AG04450 (cell line): ENCODE measurements at places on chromosomes 11 and 22.

DNA sequence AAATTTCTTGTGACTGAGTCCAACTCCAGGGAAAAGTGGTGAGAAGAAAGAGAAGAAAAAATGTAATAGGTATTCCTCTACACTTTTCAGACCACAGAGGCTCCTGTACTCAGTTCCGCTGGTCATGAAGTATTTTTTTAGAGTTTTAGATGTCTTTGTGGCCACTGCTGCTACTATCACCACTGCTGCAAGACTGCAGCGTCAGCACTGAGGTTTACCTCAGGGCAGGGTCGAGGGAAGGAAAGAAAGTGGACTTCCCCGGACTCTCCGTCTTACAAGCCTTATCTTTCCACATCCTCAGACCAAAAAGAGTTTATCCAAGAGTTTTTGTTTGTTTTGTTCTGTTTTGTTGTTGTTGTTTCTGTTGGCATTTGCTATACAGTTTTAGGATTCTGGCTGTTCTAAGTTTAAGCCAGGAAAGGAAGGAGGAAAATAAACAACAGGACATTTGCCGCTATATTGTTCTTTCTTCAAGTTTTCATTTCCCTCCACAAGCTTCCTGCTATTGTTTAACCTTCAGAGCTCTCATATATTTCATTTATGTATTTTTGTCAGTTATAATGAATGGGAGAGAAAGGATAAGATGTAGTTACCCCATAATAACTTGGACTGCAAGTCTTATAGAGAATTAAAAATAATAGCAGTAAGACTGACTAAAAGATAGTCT, 919.3 kb downstream of the NTM start:
- no peak for DNase-seq

- no peak for DNase-seq
Observed at GRCh38 chr11:20368438-20368837, 4.9 kb downstream of the HTATIP2 start.

GRCh38 chr11:11065396-11065795, 207.5 kb upstream of the ZBED5 start:
- no peak for DNase-seq

GRCh38 chr22:20205964-20206708, 55.3 kb upstream of the CCDC188 start:
- DNase-seq, result peak; percentile 11

GRCh38 chr22:40368016-40368415, 2.4 kb upstream of the SGSM3 start:
- no peak for DNase-seq

GRCh38 chr11:70185348-70186055, 17.6 kb upstream of the FADD start:
- no peak for DNase-seq

- DNase-seq, result peak; percentile 57
Observed at GRCh38 chr22:24325105-24325757, 54.6 kb downstream of the SPECC1L start.

DNA sequence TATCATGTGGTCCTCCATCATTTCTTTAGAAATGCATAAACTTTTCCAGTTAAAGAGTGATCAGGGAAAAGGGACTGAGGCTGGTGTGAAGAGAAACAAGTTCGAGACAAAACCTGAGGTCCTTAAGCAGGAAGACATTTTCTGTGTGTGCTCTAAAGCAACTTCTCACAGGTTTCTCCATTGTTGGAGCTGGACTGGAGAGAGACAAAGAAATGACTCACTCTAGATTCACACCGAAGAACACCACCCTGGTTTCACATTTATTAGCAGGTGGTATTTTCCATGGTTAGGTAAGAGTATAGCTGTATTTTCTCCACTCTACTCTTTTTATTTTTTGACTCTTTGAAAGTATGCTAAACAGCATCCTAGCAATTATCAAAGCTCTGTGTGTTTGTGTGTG, 736.4 kb downstream of the KCNA4 start:
- DNase-seq, result no peak

DNA sequence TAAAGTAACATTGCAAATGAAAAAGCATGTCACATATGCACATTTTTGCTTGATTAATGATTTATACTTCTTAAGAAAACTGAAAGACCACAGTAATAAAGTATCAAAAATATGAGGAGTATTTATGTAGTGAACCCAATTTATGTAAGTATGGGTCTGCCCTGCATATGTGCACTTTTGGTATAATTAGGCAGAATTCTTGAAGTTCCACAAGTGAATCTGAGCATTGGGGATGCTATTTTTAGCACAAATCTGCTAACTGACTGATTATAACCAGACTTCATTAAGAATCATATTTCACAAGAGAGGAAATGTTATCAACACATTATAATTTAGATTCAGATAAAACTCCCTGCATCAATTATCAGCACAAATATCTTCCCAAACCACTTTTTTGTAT, 407.1 kb upstream of the LRRC4C start:
- DNase-seq, result no peak

- DNase-seq, result no peak
Observed at GRCh38 chr11:78660471-78660870, 85.8 kb upstream of the NARS2 start.

GRCh38 chr22:39178206-39179111, 26.0 kb upstream of the CBX7 start:
- DNase-seq, result no peak

GRCh38 chr11:132024587-132025295, 654.3 kb downstream of the NTM start:
- peak; percentile 43 for DNase-seq

DNA sequence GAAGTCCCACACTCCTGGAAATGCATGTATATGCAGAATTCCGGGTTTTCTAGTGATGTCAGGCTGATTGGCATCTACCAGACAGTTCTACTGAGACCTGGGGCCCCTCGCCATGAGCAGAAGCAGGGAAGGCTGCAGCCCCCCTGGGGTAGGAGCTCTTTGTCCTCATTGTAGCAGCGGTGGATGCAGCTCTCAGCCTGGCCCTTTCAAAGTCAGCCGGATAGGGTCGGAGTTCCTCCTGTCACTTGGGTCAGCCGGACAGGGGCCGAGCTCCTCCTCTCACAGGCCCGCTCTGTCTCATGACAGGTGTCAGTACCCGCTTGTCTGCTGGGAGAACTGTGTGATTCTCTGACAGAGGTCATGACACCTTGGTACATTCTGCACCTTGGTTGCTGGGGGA, 30.0 kb downstream of the MRGPRD start:
- no peak for DNase-seq

GRCh38 chr11:72743321-72744221, 8.6 kb downstream of the ARAP1 start:
- no peak for DNase-seq

DNA sequence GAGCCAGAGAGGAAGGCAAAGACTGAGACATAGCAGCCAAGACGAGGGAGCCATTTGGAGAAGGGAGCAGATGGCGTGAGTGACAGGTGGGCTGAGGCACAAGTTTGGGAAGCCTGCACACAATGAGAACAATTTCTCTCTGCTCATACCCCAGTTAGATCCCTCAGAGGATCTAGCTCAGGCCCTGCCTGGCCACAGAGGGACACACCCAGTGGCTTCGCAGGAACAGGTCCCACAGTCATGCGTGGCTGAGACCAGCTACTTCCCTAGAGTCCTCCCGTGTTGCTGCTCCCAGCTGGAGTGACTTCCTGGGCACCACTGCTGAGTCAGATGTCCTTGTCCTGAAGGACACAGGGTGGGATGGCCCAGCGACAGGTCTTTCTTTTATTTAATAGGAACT, 33.4 kb upstream of the LYVE1 start:
- DNase-seq, result no peak
